Jurkat, Clone E6-1 (cell line): ENCODE measurements at places on chromosomes 13 and 19.

- DNase-seq, result no peak
Observed at GRCh38 chr13:113050734-113051431, 54.7 kb upstream of the F7 start.

GRCh38 chr19:1472231-1473084 lies 6.6 kb downstream of the C19orf25 start:
- no peak for DNase-seq

GRCh38 chr19:15893477-15893876 lies 4.4 kb downstream of the CYP4F2 start:
- DNase-seq, result no peak

DNA sequence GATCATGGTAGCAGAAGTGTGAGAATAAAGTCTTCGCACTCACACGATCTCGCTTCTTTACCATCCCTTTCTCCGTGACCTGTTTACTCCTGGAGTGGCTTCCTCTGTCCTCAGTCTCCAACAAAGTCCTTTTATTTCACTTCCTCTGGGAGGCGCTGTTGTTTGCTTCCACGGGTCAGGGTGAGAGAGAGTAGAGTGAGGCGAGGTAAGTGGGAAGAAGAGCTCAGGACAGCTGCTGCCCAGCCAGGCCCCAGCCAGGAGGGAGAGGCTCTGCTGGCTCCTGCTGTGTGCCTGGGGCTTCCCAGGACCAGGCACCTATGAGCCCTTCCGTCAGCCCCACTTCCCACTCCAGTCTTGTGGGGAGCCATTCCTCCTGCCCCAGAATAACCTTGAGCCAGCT lies 242.1 kb downstream of the FGF9 start:
- DNase-seq, result no peak

DNA sequence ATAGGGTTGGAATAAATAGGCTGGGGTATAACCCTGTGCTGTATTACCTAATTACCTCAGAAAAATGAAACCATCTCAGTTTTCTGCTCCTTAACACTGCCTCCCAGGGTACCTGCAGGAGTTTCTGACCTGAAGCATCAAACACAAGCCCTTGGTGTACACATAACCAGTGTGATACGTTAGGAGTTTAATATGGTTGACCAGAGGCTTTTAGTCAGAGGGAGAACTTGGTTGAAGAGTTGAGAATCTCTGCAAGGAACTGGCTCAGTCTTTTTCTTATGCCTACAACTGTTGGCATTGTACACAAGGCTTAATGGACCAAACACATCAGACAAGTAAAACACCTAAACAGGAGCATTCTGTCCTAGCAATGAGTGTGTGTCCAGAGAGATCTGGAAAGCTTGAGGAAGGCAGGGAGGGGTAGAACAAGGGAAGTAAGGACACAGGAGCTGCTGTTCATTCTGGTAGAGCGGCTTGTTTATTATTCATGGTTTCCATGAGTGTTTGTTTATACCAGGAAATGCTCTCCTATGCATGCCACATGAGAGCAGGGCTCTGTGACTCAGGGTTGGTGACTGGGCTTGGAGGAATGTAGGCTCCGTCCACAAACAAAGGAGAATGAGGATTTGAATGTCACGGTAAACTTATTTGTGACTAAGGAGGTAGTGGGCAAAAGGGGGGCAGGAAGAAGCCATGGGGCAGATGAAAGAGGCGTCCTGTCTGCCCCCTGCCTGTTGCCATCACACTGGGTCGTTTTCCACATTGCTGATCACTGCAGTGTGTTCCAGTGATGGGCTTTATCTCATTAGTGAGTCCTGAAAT lies 11.9 kb upstream of the SPATA13 start:
- no peak for DNase-seq

DNA sequence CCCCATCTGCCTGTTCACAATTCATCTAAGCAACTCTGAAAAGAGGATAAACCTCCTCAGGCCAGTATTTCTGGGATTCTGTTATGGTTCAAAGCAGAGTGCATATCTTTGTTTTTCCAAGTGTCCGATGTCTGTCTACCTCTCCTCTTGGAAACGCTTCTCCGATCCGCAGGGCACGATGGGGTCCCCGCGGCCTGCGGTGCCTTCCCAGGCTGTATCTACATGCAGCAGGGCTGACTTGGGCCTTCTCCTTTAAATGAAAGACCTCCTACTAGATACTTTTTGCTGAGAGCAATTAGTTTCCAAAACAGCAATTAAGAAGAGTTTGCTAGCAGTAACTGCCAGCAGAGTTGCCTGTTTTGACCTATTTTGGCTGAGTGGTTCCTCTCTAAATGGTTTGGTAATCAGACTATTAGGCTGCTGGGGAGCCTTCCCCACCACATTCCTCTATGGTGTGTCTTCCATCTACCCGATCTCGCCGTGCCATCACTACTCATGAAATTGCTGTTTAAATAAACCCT lies 23.5 kb downstream of the COL4A2 start:
- no peak for DNase-seq

GRCh38 chr13:41458761-41459431 lies 1.5 kb downstream of the RGCC start:
- DNase-seq, result peak; percentile 63

GRCh38 chr13:91308299-91308698 lies 39.2 kb upstream of the MIR17HG start:
- DNase-seq, result no peak

GRCh38 chr19:9847087-9847671 lies 12.1 kb downstream of the PIN1 start:
- no peak for DNase-seq

- DNase-seq, result peak; percentile 21
Observed at GRCh38 chr19:3062165-3063105, at the start of gene TLE5. Gene TLE5 (minus strand): TSS chr19:3062495. CDS start chr19:3062200, 295 bp downstream.

GRCh38 chr13:45339867-45340266 lies 1.1 kb downstream of the TPT1 start:
- DNase-seq, result no peak

GRCh38 chr13:42498521-42498920 lies 75.4 kb upstream of the TNFSF11 start:
- DNase-seq, result peak; percentile 12

GRCh38 chr19:6479836-6480398 lies 1.7 kb downstream of the DENND1C start:
- DNase-seq, result no peak

- DNase-seq, result no peak
Observed at GRCh38 chr19:44869733-44870470, 21.2 kb upstream of the TOMM40 start.

- no peak for DNase-seq
Observed at GRCh38 chr13:24218338-24218737, 57.8 kb downstream of the SPATA13 start.

DNA sequence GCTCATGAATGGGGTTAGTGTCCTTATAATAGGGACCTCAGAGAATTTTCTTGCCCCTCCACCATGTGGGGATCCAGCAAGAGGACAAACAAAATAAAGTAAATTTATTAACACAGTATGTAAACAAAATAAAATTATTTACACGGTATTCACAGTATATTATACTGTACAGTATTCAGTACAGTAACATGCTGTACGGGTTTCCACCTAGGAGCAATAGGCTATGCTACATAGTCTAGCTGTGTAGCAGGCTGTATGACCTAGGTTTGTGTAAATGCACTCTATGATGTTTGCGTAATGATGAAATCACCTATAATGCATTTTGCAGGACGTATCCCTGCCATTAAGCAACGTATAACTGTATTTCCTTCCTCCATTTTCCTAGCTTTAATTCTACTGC lies 11.8 kb upstream of the DIAPH3 start:
- DNase-seq, result no peak

DNA sequence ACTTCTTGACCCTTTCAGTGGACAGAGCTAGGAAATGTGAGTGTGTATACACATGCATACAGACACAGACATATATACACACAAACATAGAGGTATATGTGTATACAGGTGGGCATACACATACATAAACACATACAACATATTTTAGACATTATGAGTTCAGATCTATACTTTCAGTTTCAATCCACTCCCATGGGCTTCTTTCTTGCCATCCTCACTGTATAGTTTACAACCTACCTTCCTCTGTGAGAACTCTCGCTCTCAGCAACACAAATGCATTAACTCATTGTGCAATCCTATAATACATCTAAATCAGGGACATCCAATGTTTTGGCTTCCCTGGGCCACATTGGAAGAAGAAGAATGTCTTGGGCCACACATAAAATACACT lies 21.2 kb upstream of the SCEL start:
- DNase-seq, result no peak

DNA sequence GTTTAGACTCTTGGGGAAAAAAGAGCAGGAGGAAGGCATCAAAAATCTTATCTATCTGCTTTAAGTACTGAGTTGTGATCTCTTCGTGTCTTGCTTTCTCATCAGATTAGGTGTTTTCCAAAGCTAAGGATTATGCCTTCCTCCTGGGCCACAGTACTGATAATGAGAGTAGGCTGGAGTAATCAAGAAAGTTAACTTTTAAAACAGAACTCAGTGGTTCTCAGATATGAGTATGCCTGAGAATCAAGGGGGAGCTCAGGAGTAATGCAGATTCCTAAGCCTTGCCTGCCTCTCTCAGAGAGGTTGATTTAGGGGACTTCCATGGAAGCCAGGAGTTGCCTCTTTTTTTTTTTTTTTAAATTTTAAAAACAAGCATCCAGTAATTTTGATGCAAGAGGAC lies 23.5 kb downstream of the CDADC1 start:
- no peak for DNase-seq

DNA sequence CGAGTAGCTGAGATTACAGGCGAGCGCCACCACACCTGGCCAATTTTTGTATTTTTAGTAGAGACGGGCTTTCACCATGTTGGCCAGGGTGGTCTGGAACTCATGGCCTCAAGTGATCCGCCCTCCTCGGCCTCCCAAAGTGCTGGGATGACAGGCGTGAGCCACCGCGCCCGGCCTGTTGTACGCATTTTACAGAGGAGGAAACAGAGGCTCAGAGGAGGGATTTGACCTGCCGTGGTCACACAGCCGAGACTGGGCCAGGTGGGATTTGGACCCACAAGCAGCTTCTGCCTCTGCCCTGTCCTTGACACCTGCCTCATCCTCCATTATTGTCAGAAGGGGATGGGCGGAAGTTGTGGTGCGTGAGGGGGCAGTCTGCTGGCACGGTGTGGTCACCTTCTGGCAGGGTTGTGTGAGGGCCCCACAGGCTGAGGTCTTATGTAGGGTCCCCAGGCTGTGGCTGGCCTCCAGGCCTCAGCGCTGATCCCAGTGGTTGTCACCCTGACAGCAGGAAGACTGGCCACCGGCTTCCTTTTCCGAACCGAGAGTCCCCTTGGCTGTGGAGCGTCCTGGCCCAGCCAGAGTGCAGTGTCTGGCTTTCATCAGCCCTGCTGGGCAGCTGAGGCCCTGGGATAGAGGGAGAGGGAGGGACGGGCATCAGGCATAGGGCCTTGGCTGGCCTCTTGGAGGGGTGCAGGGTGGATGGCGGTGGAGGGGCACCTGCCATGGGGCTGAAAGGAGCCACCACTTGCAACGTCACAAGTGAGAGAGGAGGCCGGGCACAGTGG lies 20.3 kb downstream of the NFIC start:
- DNase-seq, result no peak

DNA sequence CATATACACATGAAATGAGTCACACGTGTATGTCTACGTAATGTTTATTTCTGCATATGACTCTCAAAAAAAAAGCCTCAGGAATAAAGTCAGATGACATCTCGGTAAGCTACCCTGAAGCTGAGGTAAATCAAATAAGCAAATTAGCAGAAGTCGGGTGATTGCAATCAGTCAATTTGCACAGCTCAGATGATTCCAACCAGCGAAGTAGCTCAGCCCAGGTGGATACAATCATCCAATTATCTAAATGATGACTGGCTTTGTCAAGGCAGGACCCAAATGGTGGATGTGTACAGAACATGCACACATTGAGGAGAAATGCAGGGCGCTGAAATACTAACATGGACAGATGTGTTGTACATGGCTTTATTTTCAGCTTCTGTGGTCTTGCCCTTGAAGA lies 148.5 kb downstream of the ZNF486 start:
- no peak for DNase-seq
